ENCODE measurements at places on chromosomes 1 and 21. TPM values are rescaled to one million over a fixed set of nuclear protein-coding genes. Genes with fewer than 3 reads are reported as not detected.

GRCh38 chr21:31185663-31186062, 147.4 kb upstream of the KRTAP19-8 start:
- DNase-seq: no peak

- DNase-seq: no peak
These were observed 51.3 kb upstream of the KDM4A start for GRCh38 chr1:43598622-43599021.

DNA sequence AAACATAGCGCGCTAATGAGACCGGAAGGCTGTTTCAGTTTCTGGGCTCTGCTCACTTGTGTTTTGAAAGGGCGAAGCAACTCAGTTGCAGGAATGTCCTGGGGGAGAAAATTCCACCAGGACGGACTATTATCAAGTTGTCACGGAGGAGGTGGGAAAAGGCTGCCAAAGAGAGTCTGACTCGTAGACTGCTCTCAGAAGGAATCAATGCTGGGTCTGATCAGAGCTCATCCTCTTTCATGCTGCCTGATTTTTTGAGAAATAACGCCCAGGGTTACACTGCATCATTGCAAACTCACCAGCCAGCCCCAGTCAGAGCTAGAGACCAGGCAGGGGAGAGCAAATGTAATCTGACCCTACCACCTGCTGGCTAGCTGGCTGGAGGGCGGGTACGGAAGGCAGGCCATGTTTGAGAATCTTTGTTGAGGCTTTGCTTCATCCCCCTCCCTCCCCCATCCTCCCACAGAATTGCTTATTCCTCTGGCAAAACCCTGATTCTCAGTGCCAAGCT, 36.4 kb upstream of the BCL9 start:
- no peak for DNase-seq

GRCh38 chr1:203557390-203557789, 63.4 kb downstream of the OPTC start:
- DNase-seq: no peak

GUCA2B gene
- 153 TPM for total RNA-seq

DCST1 gene
- 0.20 TPM for total RNA-seq

FAM177B gene
- 4.1 TPM for total RNA-seq
